Frontal cortex (tissue), 4 donors: ENCODE measurements at places on chromosomes 13 and 19. TPM values are rescaled to one million over a fixed set of nuclear protein-coding genes. Genes with fewer than 3 reads are reported as not detected.

GRCh38 chr13:39379118-39379517 lies 223.9 kb downstream of the LHFPL6 start:
- no peak for DNase-seq

The GTF2F2 gene
- 20.4 TPM for total RNA-seq

The FIZ1 gene
- 3.3 TPM for total RNA-seq

DNA sequence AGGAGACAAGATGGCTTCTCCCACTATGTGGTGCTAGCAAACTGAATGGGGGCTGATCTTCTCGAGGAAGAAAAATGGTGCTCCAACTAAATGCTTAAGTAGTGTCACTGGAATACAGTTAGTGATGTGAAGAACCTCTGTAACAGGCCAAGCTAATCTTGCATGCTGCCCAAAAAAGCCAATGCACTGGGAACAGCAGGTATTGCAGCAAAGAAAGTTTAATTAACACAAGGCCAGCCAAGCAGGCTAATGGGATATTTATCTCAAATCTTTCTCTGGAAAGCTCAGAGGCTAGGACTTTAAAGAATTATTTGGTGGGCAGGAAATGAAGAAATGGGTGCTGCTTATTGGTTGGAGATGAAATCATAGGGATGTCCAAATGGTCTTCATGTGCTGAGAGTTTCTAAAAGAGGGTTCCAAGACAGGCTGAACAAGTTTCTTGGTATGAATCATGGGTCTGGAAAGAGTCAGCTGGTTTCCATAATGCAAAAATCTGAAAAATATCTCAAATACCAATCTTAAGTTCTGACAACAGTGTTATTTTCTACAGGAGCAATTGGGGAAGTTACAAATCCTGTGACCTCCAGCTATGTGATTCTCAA lies 1550.5 kb downstream of the SLITRK5 start:
- DNase-seq, result no peak

GRCh38 chr13:33519561-33520467 lies 234.3 kb upstream of the STARD13 start:
- no peak for DNase-seq

The BSG gene
- 114 TPM for total RNA-seq

GRCh38 chr13:111187960-111188541 lies 72.9 kb downstream of the ARHGEF7 start:
- DNase-seq, result no peak

GRCh38 chr13:110433014-110433413 lies 125.9 kb downstream of the COL4A2 start:
- no peak for DNase-seq

DNA sequence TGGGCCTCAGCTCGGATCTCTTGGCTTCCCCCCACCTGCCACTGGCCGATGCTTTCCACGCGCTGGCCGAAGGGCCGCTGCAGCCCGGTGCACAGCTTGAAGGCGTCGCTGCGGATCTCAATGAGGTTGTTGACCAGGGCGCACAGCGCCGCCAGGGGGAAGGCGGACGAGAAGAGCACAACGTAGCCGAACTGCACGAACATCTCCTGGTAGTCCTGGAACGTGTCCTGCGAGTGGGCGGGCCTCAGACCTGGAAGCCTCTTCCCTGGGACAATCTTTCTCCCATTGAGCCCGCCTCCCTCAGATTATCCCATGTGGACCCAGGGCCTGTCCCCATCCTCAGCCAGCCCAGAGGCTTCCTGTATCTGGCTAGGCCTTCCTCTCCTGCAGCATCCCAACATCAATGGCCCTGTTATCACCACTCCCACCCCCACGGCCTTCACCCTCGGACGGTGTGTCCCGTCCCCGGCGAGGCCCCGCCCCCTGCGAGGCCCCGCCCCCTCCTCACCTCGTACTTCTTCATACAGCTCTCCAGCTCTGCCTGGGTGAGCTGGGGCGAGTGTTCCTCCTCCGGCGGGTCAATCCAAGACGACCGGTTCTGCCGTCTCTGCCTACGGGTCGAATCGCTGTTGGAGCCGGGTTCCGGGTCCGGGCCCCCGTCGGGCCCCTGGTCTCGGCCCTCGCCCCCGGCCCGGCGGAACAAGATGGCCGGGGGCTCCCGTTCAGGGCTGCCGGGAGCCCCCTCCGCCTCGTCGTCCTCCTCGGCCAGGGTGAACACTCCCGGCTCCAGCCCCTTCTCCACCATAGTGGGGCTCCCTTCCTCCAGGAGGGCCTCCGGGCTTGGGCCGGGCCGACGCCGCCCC lies 6.8 kb downstream of the ANO8 start:
- peak; percentile 54 for DNase-seq
